ENCODE measurements at places on chromosomes 6 and 20.

DNA sequence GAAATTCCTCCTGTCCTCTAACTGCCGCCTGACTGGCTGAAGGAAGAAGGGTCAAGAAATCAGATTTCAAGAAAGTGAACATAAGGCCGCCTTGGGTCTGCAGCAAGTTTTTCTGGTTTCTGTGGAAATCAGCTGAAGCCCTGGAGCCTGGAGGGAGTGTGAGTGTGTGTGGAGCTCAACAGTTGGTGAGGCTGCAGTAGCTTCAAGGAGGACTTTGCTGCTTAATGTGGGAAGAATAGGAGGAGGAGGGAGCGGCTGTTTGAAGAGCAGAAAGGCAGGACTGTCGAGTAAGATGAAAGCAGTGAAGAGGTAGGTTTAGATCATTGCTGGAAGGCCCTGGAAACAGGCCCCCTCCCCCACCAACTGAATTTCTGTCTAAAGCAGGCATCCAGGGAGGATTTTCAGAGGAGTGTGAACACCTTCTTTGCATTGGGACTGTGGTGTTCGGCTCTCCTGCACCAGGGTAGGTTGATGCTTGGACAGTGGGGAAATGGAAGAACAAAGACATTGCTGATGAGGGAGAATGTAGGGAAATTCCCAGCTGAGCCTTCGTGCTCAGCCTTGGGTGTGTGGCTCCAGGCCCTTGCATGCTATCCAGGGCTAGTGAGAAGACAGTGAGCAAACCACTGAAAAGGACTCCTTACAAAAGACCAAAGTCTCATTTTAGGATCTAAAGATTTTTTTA is 79.5 kb upstream of the VSTM2L start:
- DNase-seq, result no peak

DNA sequence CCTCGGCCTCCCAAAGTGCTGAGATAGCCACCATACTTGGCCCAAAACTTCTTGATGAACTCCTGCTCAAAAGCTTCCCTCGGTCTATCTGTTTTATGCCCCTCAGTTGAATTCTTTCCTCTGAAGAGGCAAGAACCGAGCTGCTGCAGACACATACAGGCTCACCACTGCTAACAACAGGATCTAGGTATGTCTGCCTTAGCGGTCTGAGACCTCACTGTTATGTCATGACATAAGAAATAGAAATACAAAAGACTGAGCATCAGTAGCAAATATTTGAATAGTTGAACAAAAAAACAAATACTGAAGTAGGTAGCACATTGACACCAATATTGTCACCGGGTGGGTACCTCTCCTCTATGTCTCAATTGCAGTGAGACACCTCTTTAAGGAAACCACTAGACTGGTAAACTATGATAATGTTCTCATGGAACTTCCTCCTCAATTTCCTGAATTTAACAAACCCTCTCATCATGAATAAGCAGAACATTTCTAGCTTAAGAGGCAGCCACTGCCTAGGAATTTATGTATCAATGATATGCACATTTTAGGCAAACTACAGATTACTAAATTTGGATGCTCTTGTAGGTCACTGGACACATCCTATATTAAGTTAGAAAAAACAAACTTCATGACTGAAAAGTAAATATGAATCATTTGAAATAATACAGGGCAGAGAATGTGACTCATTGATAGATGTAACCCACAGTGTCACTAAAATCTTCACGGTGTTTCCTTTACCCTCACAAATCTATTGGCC is 9.4 kb upstream of the STXBP5 start:
- no peak for DNase-seq

DNA sequence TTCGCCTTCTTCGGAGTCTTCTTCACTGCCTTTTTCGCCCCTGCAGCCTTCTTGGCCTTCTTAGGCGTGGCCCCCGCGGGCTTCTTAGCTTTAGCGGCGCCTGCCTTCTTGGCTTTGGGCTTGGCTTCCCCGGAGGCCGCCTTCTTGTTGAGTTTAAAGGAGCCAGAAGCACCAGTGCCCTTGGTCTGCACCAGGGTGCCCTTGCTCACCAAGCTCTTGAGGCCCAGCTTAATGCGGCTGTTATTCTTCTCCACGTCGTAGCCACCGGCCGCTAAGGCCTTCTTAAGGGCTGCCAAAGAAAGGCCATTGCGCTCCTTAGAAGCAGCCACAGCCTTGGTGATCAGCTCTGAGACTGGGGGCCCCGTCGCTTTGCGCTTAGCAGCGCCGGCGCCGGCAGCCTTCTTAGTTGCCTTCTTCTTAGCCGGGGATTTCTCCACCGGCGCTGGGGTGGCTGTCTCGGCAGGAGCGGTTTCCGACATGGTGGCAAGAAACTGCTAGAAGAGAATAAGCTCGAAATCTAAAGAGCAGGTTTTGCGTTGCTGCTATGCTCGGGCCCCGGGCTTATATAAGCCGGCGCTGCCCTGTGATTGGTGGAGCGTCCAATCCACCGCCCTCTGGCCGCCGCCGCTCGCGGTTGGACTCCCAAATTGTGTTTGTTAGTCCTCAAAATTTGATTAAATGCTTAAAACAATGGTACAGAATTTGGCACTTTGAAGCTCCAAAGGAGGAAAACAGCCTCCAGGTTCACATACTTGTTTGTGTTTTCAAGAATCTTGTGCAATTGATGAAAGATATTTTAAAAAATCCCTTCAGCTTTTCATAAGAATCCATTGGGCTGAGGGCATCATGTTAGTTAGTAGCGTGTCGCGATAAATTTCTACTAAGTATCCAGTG is 44.9 kb downstream of the OR2B2 start:
- peak; percentile 14 for DNase-seq

GRCh38 chr20:24891546-24892393 is 57.3 kb upstream of the CST7 start:
- no peak for DNase-seq

DNA sequence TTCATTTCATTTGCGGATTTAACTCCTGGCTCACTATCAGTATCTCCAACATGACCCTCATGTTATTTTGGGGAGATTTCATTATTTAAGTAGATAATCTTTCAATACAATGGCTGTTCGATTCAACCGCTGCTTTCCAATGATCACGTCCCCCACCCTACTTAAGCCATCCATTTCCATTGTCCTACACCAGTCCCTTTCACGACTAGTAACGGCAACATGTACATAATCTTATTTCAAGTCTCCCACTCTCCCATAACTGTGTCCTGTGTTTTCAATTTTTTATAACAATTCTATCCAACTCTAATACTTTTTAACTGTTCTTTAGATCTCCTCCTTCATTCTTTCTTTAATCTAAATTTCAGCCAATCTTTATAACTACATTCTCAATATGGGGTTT is 890.8 kb upstream of the MAP3K7 start:
- no peak for DNase-seq

DNA sequence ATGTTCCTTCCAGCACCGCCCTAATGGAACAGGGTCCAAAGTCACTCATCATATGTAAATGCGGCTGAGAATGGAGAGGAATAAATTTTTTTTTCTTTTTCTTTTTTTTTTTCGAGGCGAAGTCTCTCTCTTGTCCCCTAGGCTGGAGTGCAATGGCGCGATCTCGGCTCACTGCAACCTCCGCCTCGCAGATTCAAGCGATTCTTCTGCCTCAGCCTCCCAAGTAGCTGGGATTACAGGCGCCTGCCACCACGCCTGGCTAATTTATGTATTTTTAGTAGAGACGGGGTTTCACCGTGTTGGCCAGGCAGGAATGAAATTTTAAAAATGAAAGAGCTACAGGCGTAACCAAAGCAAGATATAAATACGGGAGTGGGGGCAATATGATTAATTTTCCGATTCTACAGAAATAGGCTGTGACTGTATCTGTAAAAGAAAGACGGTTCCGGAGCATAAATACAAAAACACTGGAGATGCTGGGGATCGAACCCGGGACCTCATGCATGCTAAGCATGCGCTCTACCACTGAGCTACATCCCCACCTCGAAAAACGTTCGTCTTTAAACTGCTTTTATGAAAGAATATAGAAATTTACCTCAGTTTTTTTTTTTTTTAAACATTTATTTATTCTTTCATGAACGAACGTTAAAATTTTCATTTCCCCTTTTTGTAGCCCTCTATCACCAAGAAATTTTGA is 132.2 kb downstream of the GPX5 start:
- peak; percentile 37 for DNase-seq

All from DMS 273 treated with DMSO at 0.1 percent for 48 hours (cell line).